PC-9 (cell line): ENCODE measurements at places on chromosomes 1 and 21. TPM values are rescaled to one million over a fixed set of nuclear protein-coding genes. Genes with fewer than 3 reads are reported as not detected.

The NUP210L gene
- not detected in 2 replicates for total RNA-seq

The SPATA46 gene
- total RNA-seq: not detected in 2 replicates

The EDARADD gene
- total RNA-seq: not detected in 2 replicates

The TTC39A gene
- 7.3 and 10.4 TPM in 2 replicates for total RNA-seq

The RORC gene
- total RNA-seq: 0.35 and 0.70 TPM in 2 replicates

GRCh38 chr1:40820251-40820797 lies 36.7 kb downstream of the KCNQ4 start:
- H3K4me3 ChIP-seq: no peak overlapping the region
- H3K36me3 ChIP-seq: no peaks in the 10 kb centered on the region
- DNase-seq: no peak
- no peak overlapping the region for H3K27ac ChIP-seq
- H3K4me1 ChIP-seq: no peaks in the 10 kb centered on the region
- H3K27me3 ChIP-seq: no peaks in the 10 kb centered on the region

- H3K4me1 ChIP-seq: no peaks in the 10 kb centered on the region
- no peak overlapping the region for H3K27ac ChIP-seq
- DNase-seq: no peak
Measured at GRCh38 chr1:232822530-232822929, 17.3 kb downstream of the MAP10 start.

GRCh38 chr1:43913051-43913501 lies 20.5 kb upstream of the ARTN start:
- no peak overlapping the region for H3K4me3 ChIP-seq
- peaks cover 6% of the 10 kb centered on the region; the same call in 1 of the 2 replicates for H3K4me1 ChIP-seq
- H3K36me3 ChIP-seq: no peaks in the 10 kb centered on the region
- no peak for DNase-seq
- H3K27me3 ChIP-seq: no peaks in the 10 kb centered on the region

GRCh38 chr1:115251856-115252255 lies 86.2 kb downstream of the NGF start:
- H3K4me1 ChIP-seq: no peaks in the 10 kb centered on the region
- no peak overlapping the region for H3K27ac ChIP-seq
- no peak for DNase-seq
- H3K27me3 ChIP-seq: no peaks in the 10 kb centered on the region
- H3K36me3 ChIP-seq: no peaks in the 10 kb centered on the region

DNA sequence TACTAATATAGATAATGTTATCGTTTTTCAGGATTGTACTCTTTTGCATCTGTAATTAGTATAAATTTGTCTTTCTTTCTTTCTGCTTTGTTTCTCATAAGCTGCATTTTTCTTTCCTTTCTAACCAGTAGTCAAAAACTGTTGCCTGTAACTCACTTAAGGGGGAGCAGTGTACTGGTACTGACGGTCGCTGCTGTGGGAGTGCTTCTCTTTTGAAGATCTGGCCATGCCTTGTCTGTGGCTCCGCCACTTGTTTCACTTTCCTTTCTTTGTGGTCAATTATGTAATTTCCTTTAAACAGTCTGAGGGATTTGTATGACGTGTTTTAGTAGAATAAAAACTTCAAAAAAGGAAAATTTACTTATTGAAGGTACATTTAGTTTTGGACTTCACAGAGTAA lies 37.0 kb downstream of the MIA3 start:
- H3K4me3 ChIP-seq: no peak overlapping the region
- H3K27ac ChIP-seq: no peak overlapping the region
- DNase-seq: no peak
- no peaks in the 10 kb centered on the region for H3K4me1 ChIP-seq
- H3K27me3 ChIP-seq: no peaks in the 10 kb centered on the region

- no peak for DNase-seq
- H3K27ac ChIP-seq: peak overlapping the region; percentile 70
- no peaks in the 10 kb centered on the region for H3K36me3 ChIP-seq
- H3K4me3 ChIP-seq: peak overlapping the region; percentile 17; the same call in 1 of the 2 replicates
- peaks cover 32% of the 10 kb centered on the region for H3K4me1 ChIP-seq
Measured at GRCh38 chr1:226838456-226838855, 32.0 kb upstream of the PSEN2 start.

DNA sequence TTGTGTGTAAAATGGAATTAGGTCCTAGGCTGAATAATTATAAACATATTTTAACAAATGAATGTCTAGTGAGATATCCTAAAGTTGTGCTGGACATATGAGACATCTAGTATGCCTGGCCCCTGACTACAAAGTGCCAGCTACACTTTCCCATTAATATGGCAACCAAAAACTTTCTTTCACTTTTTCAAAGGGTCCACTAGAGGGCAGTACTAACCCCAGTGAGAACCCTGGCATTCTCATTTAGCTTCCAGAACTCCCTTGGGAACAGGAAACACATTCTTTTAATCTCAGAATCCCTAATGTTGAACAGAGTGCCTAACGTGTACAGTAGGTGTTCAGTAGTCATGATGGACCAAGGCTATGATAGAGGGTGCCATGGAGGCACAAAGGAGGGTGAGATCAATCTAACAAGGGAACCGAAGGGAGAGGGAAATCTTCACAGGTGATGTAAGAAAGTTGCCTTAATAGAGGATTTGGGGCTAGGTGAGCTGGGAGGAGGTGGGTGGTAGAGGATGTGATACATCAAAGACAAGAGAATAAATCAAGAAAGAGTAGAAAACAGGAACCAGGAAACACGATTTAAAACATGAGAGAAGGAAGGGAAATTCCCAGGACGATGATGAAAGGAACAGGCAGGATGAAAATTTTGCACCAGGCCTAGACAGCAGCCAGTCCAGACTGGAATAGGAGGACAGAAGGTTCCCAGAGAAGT lies 41.6 kb downstream of the NSL1 start:
- H3K27ac ChIP-seq: no peak overlapping the region
- no peaks in the 10 kb centered on the region for H3K4me1 ChIP-seq
- no peaks in the 10 kb centered on the region for H3K27me3 ChIP-seq
- DNase-seq: peak; percentile 15
- H3K36me3 ChIP-seq: no peaks in the 10 kb centered on the region

- H3K27ac ChIP-seq: no peak overlapping the region
- DNase-seq: no peak
- no peak overlapping the region for H3K4me3 ChIP-seq
- no peaks in the 10 kb centered on the region for H3K36me3 ChIP-seq
Measured at GRCh38 chr1:89800022-89800655, 20.7 kb upstream of the LRRC8D start.

- no peak for DNase-seq
- H3K27me3 ChIP-seq: no peaks in the 10 kb centered on the region
- H3K27ac ChIP-seq: no peak overlapping the region
- no peaks in the 10 kb centered on the region for H3K36me3 ChIP-seq
- no peaks in the 10 kb centered on the region for H3K4me1 ChIP-seq
- H3K4me3 ChIP-seq: no peak overlapping the region
Measured at GRCh38 chr1:88317396-88317795, 366.7 kb upstream of the PKN2 start.

- H3K4me1 ChIP-seq: peaks cover 6% of the 10 kb centered on the region; the same call in 1 of the 2 replicates
- no peak for DNase-seq
- H3K4me3 ChIP-seq: no peak overlapping the region
- H3K27me3 ChIP-seq: no peaks in the 10 kb centered on the region
- H3K36me3 ChIP-seq: no peaks in the 10 kb centered on the region
- no peak overlapping the region for H3K27ac ChIP-seq
Measured at GRCh38 chr1:20057886-20058420, 12.0 kb upstream of the PLA2G5 start.

- H3K36me3 ChIP-seq: no peaks in the 10 kb centered on the region
- DNase-seq: no peak
- no peak overlapping the region for H3K4me3 ChIP-seq
- H3K27ac ChIP-seq: no peak overlapping the region
Measured at GRCh38 chr1:176831150-176831549, 333.4 kb downstream of the ASTN1 start.
